ENCODE measurements at places on chromosomes 1 and 21.

DNA sequence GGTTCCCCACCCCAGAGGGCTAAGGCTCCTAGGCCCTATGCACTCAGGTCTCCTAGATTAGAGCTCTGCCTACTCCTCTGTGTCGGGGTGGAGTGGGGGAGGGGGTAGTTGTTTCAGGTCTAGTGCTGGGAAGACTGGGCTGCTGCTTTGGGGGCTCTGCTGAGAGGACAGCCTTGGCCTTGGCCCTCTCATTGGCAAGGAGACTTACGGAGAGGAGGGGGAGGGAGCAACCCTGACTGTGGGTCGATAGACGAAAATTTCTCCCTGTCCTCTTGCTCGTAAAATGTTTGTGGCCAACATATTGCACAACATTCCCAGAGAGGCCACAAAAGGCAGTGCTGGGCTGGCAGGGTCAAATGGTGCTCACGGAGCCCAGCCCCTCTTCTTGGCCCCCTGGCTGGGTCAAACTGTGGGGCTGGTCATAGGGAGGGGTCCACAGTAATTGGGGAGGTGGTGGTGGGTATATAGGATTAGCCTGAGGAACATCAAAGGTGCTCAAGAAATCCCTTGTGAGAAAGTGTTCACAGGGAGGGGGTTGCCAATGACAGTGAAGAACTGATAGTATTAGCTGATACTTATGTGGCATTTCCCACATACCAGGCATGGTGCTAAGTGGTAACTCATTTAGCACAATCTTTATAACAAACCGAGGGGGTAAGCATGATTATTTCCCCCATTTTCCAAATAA lies 8.5 kb upstream of the DMBX1 start:
- no peak for DNase-seq

GRCh38 chr1:167484726-167485502 lies 33.4 kb downstream of the CD247 start:
- DNase-seq = no peak

DNA sequence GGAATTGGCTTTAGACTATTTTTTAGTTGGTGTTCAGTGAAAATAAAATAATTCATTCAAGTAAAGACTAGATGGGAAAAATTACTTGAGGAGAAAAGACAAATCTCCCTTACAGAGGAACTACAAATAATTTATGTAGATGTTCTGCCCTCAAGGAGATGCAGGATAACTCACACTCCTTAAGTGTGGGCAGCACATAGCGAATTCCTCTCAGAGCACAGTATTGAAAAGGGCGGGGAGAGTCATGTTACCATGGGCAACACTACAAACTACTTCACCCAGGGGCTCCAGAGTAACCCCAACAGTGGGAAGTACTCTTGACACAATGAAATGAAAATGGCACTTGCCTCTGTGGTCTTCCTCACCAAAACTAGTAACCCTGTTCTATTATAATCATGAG lies 20.6 kb upstream of the LAMC2 start:
- DNase-seq = no peak

DNA sequence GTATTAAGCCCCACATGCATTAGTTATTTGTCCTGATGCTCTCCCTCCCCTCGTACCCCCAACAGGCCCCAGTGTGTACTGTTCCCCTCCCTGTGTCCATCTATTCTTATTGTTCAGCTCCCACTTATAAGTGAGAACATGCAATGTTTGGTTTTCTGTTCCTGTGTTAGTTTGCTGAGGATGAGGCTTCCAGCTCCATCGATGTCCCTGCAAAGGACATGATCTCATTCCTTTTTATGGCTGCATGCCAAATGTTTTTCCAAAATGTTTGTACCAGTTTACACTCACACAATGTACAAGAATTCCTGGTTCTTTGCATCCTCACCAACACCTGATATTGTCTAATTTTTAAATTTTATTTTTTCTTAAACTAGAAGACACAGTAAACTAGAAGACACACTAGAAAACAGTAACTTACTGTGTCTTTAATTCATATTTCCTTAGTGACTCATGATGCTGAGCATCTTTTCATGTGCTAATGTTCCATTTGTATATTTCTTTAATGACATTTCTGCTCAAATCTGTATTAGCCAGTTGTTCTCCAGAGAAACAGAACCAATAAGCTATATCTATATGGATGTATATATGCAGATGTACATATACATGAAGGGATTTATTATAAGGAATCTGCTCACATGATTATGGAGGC lies 19.4 kb upstream of the USP1 start:
- DNase-seq = no peak

GRCh38 chr1:237972186-237972585 lies 81.5 kb upstream of the ZP4 start:
- no peak for DNase-seq

DNA sequence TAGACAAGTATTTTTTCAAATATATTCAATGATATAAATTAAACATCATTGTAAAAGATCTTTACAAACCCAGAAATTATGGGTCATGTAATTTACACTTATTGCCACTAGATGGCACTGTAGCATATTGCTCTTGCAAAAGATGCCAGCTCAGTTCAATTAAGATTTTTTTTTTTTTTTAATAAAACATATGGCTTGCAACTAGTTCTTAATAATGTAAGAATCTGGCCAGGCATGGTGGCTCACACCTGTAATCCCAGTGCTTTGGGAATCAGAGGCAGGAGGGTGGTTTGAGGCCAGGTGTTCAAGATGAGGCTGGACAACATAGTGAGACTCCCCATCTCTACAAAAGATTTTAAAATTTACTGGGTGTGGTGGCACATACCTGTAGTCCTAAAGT lies 49.4 kb upstream of the DESI2 start:
- no peak for DNase-seq

- DNase-seq = no peak
Measured at GRCh38 chr1:25216123-25216522, 16.2 kb downstream of the SYF2 start.

DNA sequence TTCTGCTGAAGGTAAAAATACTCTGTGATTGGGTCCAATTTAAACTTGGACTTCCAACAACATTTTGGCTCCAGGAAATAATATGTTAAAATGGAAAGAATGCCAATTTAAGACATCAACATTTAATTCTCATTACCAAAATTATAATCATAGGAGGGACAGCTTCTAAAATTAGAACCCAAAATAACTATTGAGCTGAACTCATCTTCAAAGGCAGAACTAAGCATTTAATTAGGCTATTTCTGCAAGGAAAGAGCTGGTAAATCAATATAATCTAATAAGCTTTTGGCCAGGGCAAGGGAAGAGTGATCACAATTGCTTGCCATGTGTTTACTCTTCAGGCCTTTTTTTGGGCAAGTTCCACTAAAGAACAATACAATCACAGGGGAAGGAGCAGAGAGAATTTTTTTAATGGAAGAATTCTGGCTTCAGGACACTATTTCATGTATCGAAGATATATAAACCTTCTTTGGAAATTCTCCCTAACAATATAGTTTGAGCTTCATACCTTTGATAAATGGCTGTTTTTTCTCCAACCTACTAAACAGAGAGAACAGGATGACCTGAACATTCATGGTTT lies 133.1 kb upstream of the PTBP2 start:
- no peak for DNase-seq

- DNase-seq = no peak
Measured at GRCh38 chr1:19157653-19158052, 52.4 kb downstream of the UBR4 start.

- DNase-seq = no peak
Measured at GRCh38 chr1:9438431-9439073, 100.7 kb upstream of the SLC25A33 start.

DNA sequence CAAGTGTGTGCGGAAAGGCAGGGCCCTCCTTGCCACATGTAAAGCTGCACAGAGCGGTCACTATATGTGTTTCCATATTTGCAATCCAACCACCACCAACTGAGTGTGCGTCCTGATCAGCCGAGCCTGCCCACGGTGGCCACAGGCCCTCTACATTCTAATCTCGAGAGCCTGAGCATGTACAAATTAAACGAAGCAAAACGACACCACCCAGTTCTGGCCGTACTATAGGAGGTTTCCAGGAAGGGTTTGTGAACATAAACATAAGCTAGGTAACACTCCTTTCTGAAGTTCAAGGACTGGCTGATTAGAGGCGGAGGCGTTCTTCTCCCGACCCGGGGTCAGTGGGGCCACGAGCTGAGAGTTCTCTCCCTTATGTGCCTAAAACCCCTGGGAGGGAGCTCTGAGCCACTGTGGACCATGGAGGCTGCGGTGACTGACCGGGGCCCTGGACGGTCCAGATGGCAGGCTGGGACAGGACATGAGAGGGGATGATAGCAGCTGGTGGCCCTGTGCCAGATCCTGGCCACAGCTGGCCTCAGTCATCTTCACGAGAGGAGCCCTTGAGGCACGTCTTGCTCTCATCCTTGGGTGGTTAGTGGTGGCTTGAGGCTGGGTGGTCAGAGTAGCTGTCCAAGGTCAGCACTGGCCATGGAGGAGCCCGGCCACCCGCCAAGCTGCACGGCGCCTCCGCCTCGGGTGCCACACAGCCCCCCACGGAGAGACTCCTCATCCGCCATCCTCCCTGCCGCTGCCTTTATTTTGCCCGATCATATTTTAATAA lies 39.1 kb upstream of the TRAPPC10 start:
- DNase-seq = no peak

- no peak for DNase-seq
Measured at GRCh38 chr1:116835161-116835560, 74.6 kb upstream of the PTGFRN start.

GRCh38 chr21:31945546-31945945 lies 72.7 kb downstream of the HUNK start:
- DNase-seq = no peak

DNA sequence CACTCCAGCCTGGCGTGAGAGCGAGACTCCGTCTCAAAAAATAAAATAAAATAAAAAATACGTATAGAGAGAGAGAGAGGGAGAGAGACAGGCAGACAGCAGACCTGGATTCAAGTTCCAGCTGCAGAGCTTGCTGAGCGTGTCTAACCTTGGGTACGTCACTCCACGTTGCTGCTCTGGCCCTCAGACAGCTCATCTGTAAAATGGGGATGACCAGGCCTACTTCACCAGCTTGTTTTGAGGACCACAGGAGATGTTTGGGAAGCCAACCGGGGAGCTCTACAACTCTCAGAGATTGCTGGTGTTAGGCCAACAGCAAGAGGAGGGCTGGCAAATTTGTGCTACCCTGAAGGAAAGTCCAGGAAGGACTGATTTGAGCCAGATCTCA lies 499 bp upstream of the TRAF5 start:
- no peak for DNase-seq

GRCh38 chr1:192565946-192566345 lies 9.6 kb upstream of the RGS1 start:
- DNase-seq = no peak

DNA sequence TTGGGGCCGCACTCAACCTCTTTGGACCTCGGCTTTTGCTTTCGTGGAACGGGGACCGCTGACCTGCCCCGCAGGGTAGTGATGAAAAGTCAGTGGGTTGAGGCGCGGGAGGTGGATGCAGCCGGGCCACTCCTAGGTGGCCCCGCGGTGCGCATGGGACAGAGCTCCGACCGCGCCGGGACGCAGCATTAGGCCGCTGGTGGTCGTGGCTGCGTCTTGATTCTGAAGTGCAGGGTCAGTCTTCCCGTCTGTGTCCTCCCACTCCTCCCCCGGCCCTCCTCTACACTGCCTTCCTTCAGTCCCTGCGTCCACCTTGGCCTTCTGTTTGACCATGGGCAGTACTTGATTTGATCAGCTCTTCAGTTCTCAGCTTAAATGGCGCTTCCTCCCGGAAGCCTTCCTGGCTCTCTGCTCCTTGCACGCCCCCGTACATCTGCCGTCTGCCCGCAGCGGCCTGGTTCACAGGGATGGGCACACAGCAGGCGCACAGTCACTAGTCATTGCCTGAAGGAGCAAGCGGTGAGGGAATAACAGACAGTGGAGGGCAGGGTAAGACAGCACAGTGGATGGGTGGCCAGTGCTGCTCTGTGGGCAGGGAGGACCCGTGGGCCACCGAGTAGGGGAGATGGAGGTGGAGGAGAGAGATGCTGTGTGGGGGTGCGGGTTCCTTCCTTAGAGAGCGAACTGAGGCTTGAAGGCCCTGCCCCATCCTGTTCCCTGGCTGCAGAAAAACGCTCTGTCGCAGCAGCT lies 633 bp downstream of the THEMIS2 start:
- DNase-seq = no peak

GRCh38 chr1:75099581-75099980 lies 34.6 kb upstream of the LHX8 start:
- no peak for DNase-seq

- DNase-seq = no peak
Measured at GRCh38 chr21:40886931-40887330, 40.0 kb upstream of the DSCAM start.

- DNase-seq = no peak
Measured at GRCh38 chr1:103790172-103790571, 40.5 kb downstream of the AMY1C start.

GRCh38 chr1:216900116-216900620 lies 176.9 kb upstream of the ESRRG start:
- no peak for DNase-seq

DNA sequence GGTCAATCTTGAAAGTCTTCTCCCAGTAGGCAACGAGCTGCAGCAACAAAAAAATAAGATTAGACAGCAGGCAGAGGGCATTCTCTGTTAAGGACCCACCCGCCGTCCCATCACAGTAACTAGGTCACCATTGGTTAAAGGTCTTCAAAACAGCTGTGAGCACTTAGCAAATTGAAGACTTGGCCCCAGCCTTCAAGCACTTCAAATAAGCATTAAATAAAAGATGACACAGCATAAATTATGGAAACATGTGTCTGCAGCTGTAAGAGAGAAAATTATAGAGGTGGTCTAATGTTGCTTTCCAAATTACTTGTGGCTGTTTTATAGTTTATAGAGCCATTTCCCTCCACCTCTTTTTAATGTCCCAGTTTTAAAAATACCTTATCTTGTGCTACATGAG lies 61.2 kb downstream of the VANGL1 start:
- DNase-seq = no peak

DNA sequence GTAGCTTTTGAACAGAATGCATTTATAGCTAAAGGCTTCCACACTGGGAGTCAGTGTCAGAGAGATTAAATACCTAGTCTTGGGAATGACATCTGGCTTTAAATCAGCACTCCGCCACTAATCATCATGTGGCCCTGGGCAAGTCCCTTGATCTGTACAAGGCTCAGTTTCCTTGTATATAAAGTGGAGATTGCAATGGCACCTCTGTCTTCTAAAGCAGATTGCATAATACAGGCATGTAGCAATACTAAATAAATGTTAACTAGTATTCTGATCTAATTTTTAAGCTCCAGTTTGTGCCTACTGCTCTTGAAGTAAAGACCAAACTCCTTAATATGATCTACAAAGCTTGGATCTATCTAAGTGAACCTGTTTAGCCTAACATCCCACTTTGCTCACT lies 249.4 kb downstream of the PLPP3 start:
- no peak for DNase-seq

GRCh38 chr1:42931911-42932422 lies 26.7 kb downstream of the SLC2A1 start:
- DNase-seq = peak; percentile 46

GRCh38 chr21:35579520-35580293 lies 480.6 kb downstream of the SETD4 start:
- no peak for DNase-seq

All from activated CD8-positive, alpha-beta memory T cell treated with anti-CD3 and anti-CD28 coated beads for 1 hour (primary cell).